Esophagus muscularis mucosa (tissue), 4 donors: ENCODE measurements at places on chromosomes 2 and 18. TPM values are rescaled to one million over a fixed set of nuclear protein-coding genes. Genes with fewer than 3 reads are reported as not detected.

The TMEM200C gene
- total RNA-seq, result 0.39 TPM

The NMUR1 gene
- 2.3 TPM for total RNA-seq

The ST8SIA3 gene
- 0.17 TPM for total RNA-seq

The OR6B2 gene
- not detected for total RNA-seq

The KYNU gene
- 3.3 TPM for total RNA-seq

The ZNF521 gene
- total RNA-seq, result 15.6 TPM

The AP1S3 gene
- total RNA-seq, result 0.45 TPM

The ZNF804A gene
- total RNA-seq, result not detected

- no peak for DNase-seq
Measured at GRCh38 chr2:74886811-74887210, 52.9 kb downstream of the HK2 start.

GRCh38 chr18:55096263-55096951 is 137.1 kb upstream of the CCDC68 start:
- peak; percentile 50 for DNase-seq

DNA sequence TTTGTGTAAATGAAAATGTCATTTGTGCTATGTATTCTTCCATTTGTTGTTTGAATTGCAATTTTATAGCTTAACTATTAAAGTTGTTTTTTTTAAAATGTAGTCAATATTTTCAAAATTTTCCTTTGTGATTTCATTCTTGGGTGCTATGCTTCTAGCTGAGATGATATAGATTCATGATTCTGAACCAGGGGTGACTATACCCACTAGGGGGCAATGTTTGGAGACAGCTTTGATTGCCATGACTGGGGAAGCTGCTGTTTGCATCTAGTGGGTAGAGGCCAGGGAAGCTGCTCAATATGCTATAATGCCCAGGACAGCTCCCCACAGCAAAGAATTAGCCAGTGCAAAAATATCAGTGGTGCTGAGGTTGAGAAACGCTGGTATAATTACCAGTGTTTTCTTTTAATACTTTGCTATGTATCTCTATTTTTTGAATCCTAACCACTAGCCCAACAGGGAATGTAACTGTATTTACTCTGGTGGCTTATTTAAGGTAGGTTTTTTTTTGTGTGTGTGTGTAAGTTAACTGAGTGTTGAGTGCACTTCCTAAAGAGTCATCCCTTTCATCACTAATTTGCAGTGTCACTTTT is 99.7 kb downstream of the MEP1B start:
- no peak for DNase-seq

DNA sequence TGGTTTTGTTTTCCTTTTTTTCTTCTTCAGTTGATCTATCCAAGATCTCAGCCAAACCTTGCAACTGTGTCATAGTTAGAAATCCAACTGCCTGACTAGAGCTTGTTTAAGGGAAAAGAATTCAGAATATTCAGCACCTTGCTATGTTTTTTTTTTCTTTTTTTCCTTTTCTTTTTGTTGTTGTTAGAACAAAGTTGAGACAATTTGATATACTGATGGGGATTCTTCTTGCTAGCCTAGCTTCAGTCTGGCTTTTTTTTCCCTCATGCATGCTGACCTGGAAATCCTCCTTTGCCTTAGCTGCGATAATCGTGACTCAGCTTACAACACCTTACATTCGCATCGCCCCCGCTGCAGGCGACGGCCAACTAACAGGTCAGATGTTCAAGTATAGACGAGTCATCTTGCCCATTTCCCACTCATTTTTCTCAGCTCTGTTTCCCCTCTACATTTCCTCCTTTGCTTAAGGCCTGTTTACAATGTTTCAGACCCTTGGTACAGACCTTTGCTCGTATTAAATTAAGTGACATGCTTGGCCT is 487.2 kb upstream of the RAB12 start:
- DNase-seq, result no peak

DNA sequence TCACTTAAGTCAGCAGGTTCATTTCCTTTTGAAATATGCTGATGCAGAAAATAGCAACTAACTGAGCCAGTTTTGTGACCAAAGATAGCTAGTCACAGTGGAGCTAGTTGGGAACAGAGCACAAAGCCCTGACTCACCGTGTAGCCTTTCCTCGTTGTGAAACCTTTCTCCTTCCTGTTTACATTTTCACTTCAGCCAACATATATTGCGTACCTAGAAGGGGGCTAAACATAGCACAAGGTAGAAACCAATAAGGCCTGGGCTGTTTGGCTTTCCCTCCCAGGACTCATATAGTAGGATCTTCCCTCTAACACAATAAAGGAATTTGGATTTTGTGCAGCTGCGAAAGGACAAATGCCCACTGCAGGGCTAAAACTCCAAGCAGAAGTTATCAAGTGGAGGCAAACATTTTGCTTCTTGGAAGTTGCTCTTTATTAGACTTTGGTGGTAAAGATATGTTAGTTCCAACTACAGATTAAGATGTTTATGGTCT is 24.5 kb upstream of the LPIN2 start:
- DNase-seq, result peak; percentile 62

- peak; percentile 47 for DNase-seq
Measured at GRCh38 chr18:24628326-24628725, 167.9 kb downstream of the HRH4 start.

DNA sequence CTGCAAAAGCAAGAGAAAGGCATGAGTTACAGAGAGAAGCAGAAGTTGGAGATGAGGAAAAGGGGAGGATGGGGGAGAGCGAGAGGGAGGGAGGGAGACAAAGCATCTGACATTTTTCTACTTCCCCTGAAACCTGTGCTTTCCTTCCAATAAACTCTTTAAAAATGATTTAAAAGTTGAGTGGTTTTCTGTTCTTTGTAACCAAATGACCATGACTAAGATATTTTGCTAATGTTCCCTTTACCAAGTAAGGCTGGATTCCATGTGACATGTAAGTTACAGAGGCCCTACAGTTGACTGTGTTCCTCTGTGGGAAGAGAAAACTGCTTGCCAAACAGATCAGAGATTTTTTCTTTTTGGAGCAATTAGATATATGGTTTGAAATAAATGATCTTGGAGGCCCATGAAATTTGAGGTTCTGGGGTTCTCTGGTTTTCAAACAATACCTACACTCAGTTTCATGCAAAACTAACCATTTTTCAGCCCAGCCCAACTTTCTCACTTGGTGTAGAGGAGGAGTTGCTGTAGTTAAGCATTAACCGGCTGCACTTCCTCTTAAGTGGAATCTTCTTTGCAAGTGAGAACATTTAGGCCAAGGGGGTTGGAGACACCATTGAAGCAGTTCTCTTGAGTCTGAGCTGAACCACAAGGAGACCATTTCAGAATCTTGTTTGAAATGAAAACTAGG is 34.5 kb downstream of the INSIG2 start:
- no peak for DNase-seq

- no peak for DNase-seq
Measured at GRCh38 chr18:46310258-46310657, 206.1 kb downstream of the HAUS1 start.

DNA sequence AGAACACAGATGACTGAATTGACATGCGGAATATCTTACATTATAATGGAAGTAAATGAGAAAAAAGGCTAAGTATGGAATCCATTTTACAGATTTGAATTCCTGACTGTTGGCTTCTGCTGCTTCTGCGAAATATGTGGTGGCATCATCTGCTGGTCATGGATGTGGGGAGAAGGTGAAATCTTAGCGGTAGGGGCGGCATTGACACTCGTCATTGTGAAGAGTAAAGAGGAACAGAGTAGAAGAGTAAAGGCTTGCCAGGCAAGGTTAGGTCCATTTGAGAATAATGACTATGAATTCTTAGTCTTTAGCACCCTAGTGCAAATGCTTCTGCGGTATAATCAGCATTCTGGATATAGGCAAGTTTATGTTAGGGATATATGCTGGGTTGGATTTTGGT is 32.4 kb downstream of the ACTR3 start:
- DNase-seq, result no peak

GRCh38 chr2:152826581-152827279 is 108.3 kb downstream of the ARL6IP6 start:
- DNase-seq, result no peak

- DNase-seq, result no peak
Measured at GRCh38 chr2:221895366-221896121, 323.4 kb upstream of the EPHA4 start.

DNA sequence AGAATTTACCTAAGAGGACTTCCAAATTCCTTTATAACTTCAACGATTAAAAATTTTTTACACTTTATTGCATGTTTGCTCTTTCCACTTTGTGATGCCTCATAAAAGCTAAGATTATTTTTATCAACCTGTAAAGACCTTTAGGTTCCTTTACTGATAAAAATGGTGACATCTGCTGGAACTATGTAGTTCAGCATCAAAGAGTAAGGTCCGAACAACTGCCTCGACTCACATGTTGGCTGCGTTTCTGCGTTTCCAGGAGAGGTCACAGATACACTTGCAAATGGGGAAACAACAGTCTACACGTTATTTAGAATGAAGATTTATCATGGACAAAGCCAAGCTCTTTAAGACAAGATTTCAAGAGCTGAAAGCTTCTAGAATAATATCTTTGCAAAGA is 18.8 kb upstream of the TMX3 start:
- DNase-seq, result no peak

- no peak for DNase-seq
Measured at GRCh38 chr2:71008342-71008741, 13.7 kb upstream of the TEX261 start.

DNA sequence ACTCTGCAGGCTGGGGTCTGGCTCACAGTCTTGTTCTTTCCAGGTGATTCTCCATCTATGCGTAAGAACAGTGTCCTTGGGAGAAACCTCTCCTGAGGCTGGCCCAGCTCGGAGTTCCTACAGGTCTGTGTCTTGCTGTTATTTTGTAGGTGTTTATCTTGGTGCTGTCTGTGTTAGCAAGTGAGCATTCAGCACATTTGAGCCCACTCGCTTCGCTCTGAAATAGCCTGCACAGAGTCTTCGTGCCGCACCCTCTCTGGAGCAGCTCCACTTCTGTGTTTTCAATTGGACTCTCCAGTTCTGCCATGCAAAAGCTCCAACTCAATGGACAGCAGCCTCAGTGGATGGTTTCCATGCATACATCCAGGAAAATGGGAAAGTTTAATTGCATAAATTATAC is 378.2 kb upstream of the ST6GAL2 start:
- DNase-seq, result no peak

GRCh38 chr2:143702931-143703330 is 573.7 kb downstream of the ARHGAP15 start:
- no peak for DNase-seq

- no peak for DNase-seq
Measured at GRCh38 chr18:313931-314330, 46.1 kb upstream of the THOC1 start.

DNA sequence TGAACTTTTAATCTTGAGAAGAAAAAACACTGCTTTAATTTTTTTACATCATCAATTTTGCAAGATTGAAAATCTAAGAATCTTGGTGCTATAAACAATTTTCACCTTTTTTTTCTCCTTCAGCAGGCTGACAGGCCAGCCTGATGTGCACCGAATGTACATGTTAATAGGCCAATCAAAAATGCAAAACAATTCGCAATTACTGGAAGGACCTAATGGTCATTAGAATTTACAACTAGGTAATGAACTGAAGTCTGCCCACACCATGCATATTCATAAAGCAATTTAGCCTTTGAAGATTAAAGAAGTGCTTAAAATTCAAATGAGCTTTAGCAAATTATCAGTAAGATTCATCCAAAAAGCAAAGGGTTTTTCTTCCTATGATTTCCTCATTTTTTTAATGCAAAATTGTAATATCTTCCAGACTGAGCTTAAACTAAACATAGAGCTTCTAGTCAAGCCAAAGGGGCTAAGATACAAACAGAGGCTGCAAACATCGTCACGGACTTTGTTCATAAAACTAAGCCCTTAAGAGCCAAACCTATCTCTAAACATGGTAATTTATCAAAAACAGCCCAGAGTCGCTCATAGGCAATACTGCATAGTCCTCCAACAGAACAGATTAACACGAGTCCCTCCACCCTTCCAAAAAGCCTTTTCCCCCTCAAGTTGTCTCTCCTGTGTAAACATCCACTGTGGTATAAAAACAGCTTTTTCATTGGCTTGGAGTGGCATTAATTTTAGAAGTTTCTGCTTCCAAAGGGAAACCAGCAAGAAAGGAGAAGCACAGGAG is 18.4 kb downstream of the BCL11A start:
- no peak for DNase-seq

GRCh38 chr2:41880561-41881243 is 167.1 kb upstream of the PKDCC start:
- DNase-seq, result no peak

GRCh38 chr2:14094592-14094991 is 537.9 kb upstream of the LRATD1 start:
- DNase-seq, result no peak

DNA sequence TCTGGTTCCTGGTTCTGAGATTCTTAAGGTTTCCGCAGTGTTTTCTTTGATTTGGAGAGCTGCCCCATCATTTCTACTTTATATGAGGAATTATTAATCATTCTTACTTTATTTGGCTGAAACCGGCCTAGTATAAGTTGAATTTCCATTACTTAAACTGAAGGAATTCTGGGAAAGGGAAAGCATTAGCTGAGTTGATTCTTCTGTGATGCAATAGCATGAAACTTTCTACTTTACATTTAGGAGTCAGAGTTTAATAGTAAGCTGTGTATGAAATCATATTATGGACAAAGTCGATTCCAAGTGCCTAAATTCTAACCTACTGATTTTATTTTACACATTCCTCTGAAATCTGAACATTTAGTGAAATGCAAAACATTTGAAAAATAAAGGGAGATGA is 1269.7 kb upstream of the ZEB2 start:
- DNase-seq, result no peak

DNA sequence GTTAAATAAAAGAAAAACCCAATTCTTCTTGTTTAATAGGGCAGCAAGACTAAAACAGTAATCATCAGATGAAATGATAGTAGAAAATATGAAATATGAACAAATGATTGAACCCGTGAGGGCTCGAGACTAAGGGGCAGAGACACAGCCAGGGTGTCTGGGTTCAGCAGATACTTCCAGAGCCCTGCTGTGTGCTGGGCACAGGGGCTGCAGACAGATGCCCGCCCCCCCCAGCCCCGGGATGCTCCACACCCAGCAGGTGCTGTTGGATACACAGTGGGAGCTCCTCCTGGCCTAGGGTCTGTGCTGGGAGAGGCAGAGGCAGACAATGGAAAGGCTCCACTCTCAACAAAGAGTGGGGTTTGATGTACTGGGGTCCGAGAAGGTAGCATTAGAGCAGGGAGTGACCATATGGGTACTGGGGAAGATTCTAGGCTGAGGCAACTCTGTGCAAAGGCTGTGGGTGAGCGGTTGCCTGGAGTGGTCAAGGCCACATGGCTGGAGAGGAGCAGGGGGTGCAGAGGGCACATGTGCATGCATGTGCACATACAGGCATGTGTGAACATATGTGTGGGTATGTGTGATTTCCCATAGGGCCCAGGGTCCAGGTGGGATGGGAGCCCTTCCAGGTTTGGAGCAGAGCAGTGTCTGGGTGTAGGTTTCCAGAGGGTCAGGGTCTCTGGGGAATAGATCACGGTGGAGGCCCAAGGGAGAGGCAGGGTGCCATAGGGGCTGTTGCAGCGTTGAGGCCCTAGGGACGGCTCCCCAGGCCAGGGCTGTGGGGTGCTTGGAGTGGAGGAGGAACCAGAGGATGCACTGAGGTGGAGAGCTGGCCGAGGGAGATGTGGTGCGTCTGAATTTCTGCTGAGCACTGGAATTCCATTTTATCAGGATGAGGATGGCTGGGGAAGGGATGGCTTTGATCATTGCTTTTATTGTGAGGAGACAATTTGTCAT is 36.7 kb downstream of the LDLRAD4 start:
- no peak for DNase-seq

- no peak for DNase-seq
Measured at GRCh38 chr2:134727385-134727784, 8.6 kb upstream of the TMEM163 start.

GRCh38 chr18:78738076-78738690 is 241.4 kb upstream of the SALL3 start:
- DNase-seq, result no peak

- DNase-seq, result no peak
Measured at GRCh38 chr2:86433137-86433536, 8.0 kb upstream of the KDM3A start.
